Activated T-helper 17 cell treated with anti-CD3 and anti-CD28 coated beads, Interleukin-2, amount 50 U/mL, for 72 hours (primary cell): ENCODE measurements at places on chromosomes 6 and 20. TPM values are rescaled to one million over a fixed set of nuclear protein-coding genes. Genes with fewer than 3 reads are reported as not detected.

GRCh38 chr6:53284901-53285300, 63.8 kb downstream of the ELOVL5 start:
- peak; percentile 80 for ATAC-seq

- ATAC-seq, result no peak
Measured at GRCh38 chr6:161745594-161746141, 471.8 kb upstream of the AGPAT4 start.

DNA sequence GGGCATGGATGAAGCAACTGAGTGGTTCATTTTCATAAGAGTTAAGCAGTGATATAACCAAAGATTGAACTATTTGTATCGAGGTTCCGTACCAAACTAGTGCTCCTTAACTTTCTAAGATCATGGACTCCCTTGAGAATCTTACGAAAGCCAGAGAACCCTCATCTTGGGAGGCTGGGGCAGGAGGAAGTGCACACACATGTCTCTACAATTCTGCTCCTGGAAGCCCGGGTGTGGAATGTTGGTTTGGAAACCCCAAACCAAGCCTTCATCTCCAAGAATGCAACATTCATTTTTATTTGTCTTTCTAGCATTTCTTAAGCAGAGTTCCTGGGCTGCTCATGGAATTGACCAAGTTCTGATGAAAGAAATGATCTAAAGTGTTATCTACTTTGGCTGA, 250.5 kb upstream of the PRND start:
- ATAC-seq, result no peak

DNA sequence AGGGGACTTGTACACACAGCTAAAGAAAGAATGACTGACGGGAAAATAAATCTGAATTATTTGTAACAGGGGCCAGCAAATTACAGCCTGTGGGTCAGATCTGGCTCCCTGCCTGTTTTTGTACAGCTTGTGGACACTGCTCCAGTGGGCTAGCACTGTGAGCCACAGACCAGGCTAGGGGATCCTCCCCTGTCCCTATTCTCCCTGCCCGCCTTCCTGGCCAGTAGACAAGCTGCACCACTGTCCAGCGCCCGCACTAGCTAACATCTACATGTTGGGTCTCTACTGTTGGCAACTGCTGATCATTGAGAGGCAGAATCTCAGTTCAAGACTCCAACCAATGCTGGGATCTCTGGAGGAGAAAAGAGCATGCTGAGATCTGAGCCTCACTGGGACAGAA, 10.7 kb downstream of the OSER1 start:
- no peak for ATAC-seq

GRCh38 chr6:140209775-140210174, 835.3 kb upstream of the CITED2 start:
- ATAC-seq, result no peak

GRCh38 chr20:30168025-30168799, 1089.3 kb upstream of the DEFB115 start:
- ATAC-seq, result no peak

GRCh38 chr20:41563087-41563486, 55.1 kb downstream of the CHD6 start:
- ATAC-seq, result peak; percentile 35

DNA sequence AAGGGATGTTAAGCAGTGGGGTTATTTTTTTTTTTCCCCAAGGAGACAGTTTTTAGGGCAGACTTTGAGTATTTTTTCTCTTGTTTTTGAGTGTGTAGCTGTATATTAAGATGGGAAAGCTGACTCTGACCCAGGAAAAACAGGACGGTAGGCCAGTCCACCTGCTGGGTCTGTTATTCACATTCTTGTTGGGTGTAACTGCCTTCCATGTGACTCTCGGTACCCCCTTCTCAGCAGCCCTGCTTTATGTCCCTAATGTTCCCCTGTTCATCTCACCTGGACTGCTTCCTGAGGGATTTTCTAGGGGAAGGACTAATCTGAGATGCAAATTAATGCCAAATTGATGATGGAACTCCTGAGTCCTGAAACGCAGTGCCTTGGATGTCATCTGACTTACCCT, 21.9 kb downstream of the FOXO3 start:
- no peak for ATAC-seq

Gene RREB1
- total RNA-seq, result 21.9 TPM

Gene RAB44
- total RNA-seq, result 0.11 TPM

Gene TBX18
- not detected for total RNA-seq
